ENCODE measurements at places on chromosomes 3 and 15.

GRCh38 chr3:125318167-125318865, 56.8 kb downstream of the ZNF148 start:
- peak overlapping the region; percentile 91 for H3K27ac ChIP-seq
- H3K27me3 ChIP-seq: no peaks in the 10 kb centered on the region
- no peak overlapping the region for H3K4me3 ChIP-seq
- H3K36me3 ChIP-seq: peaks cover 5% of the 10 kb centered on the region

DNA sequence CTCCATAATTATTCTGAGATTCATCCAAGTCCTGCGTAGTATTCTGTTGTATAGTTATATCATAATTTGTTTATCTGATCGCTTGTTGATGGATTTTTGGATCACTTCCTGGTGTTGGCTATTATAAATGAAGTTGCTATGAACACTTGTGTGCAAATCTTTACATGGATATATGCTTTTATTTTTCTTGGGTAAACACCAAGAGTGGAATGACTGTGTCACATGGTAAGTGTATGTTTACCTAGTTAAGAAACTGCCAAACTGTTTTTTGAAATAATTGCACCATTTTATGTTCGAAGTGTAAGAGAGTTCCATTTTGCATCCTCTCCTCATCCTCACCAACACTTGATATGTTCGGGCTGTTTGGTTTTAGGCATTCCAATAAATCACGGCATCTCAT, 360.4 kb upstream of the FRG2C start:
- no peak overlapping the region for H3K4me3 ChIP-seq
- H3K36me3 ChIP-seq: peaks cover under 1% of the 10 kb centered on the region
- no peak for DNase-seq
- no peaks in the 10 kb centered on the region for H3K4me1 ChIP-seq
- H3K27me3 ChIP-seq: no peaks in the 10 kb centered on the region
- H3K27ac ChIP-seq: no peak overlapping the region

GRCh38 chr15:94882071-94882712, 650.8 kb downstream of the MCTP2 start:
- no peak overlapping the region for H3K27ac ChIP-seq
- H3K4me1 ChIP-seq: no peaks in the 10 kb centered on the region
- DNase-seq: no peak
- no peak overlapping the region for H3K4me3 ChIP-seq
- no peaks in the 10 kb centered on the region for H3K27me3 ChIP-seq
- H3K36me3 ChIP-seq: peaks cover 31% of the 10 kb centered on the region

- H3K4me1 ChIP-seq: no peaks in the 10 kb centered on the region
- H3K4me3 ChIP-seq: no peak overlapping the region
Measured at GRCh38 chr3:190305406-190305805, 16.8 kb downstream of the CLDN1 start.

- peaks cover 34% of the 10 kb centered on the region for H3K36me3 ChIP-seq
- H3K4me3 ChIP-seq: no peak overlapping the region
Measured at GRCh38 chr3:183924956-183925355, 40.3 kb upstream of the PARL start.

DNA sequence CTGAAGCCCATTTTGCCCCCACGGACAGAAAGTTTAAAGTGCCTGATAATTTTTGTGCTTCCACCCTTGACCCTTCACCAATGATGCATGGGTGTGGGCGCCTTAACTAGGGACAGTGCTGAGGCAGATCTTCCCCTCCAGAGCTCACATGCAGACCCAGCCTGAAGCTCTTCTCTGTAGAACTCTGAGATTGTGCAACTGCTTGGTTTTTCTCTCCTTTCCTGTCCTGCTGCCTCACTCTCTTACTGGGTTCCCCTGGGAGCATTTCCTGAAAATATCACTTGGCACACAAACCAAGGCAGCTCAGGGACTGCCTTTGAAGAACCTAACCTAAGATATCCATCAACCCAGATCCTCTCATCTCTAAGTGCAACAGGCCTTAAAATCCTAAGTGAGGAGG, 220.3 kb upstream of the STT3B start:
- no peak for DNase-seq
- no peaks in the 10 kb centered on the region for H3K27me3 ChIP-seq
- no peak overlapping the region for H3K4me3 ChIP-seq
- no peak overlapping the region for H3K27ac ChIP-seq
- H3K36me3 ChIP-seq: peaks cover 24% of the 10 kb centered on the region
- 0 out of 2 replicates have a peak, but pooled peaks cover 3% of the 10 kb centered on the region for H3K4me1 ChIP-seq

- H3K36me3 ChIP-seq: peaks cover 5% of the 10 kb centered on the region
- no peak overlapping the region for H3K27ac ChIP-seq
- DNase-seq: no peak
- H3K4me3 ChIP-seq: no peak overlapping the region
- H3K27me3 ChIP-seq: no peaks in the 10 kb centered on the region
- H3K4me1 ChIP-seq: peaks cover 15% of the 10 kb centered on the region
Measured at GRCh38 chr15:64507293-64507802, 47.0 kb downstream of the ZNF609 start.
